Muscle of back (tissue), 13 donors: ENCODE measurements at places on chromosomes 2 and 18. TPM values are rescaled to one million over a fixed set of nuclear protein-coding genes. Genes with fewer than 3 reads are reported as not detected.

GRCh38 chr2:78118037-78118436 is 595.9 kb upstream of the LRRTM4 start:
- DNase-seq = peak; percentile 6

DNA sequence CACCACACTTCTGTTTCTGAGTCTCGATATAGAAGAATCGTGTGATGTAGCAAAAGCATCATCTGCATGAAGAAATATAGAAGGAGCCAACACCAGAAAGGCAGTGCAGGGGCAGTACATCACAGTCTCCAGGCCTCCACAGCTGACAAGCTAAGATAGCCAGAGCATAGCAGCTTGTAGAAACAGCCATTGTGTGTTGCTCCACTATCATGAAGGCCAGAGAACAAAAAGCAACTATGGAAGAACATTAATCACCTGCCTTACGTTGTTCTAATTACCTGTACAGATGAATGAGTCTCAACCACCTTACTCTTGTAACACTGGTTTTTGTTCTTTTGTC is 129.0 kb downstream of the RND3 start:
- DNase-seq = no peak

DNA sequence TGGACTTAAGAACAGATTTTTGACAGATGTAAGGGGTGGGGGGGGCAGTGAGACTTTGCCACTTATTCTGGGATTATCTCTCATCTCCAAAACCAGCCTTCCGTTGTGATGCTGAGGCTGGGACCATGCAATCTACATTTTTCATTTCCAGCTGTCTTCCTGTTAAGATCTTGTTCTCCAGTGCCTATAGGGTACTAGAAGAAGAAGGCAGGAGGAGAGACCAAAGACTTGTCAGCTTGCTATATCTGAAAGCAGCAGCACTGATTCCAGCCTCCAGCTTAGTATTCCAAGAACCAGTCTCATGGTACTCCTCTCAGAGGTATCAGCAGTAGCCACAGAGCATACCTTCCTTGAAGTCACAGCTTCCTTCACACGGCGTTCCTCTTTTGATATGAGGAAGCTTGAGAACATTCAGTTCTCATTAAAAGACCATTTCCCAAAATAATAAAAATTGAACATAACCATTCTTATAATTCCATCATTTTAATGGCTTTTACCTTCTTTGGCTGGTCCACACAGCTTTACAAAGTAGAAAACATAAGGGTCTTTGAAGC is 49.8 kb downstream of the USP34 start:
- no peak for DNase-seq

GRCh38 chr18:57362714-57363113 is 10.4 kb downstream of the ST8SIA3 start:
- DNase-seq = no peak

DNA sequence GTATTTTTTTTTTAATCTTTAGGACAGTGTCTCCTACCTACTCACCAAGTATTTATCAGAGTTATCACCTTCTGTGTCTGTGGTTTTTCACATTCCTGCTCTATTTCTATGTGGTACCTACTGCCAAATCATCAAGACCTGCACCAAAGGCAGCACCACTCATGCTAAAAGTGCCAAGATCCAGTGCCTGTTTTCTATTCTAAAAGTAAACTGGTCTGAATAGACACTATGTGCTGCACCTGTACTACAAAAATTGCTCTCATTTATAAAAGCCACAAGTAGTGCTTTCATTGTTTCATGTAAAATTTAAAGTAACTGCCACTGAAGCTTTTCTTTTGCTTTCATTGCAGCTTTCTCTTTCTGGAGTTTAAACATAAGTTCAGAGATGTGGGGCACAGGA is 103.9 kb upstream of the GULP1 start:
- DNase-seq = no peak

DNA sequence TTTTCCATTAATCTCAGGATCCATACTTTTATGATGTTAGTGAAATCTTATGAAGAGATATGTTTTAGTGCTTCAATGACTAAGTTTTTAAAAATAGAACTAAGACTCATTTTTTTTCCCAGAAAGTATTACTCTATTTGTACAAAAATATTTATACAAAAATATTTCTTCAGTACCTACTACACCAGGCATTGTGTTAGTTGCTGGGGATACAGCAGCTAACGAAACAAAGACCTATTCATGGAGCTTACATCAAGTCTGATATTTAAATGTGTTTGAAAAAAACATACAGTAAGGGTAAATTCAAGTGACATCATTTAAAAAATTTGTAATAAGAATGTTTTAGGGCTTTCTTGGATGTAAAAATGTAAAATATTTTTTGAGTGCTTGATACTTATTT is 11.6 kb downstream of the VAPA start:
- no peak for DNase-seq

GALNT14 gene
- polyA plus RNA-seq = 5.4 TPM
